Heart right ventricle (tissue), 16 donors: ENCODE measurements at places on chromosomes 11 and 22.

DNA sequence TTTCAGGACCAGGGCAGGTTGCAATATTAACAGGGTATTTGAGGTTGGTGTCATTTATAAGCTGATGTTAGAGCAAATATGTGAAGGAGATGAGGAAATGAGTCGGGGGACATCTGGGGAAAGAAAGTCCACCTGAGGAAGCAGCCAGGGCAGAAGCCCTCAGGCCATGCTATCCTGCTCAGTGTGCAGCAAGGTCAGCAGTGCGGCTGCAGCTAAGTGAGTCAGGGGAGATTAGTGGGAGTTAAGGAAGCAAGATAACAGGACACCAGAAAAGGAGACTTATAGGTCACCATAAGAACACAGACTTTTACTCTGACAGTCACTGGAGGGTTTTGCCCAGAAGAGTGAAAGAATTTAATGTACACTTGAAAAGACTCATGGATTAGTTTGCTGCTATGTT lies 468.9 kb downstream of the NTM start:
- H3K4me3 ChIP-seq: no peak overlapping the region
- H3K27me3 ChIP-seq: peaks cover 4% of the 10 kb centered on the region
- no peak overlapping the region for H3K27ac ChIP-seq
- DNase-seq: no peak
- H3K4me1 ChIP-seq: no peaks in the 10 kb centered on the region

- H3K4me1 ChIP-seq: peaks cover 17% of the 10 kb centered on the region
- H3K27ac ChIP-seq: peak overlapping the region; percentile 94
- no peak overlapping the region for H3K4me3 ChIP-seq
Observed at GRCh38 chr11:1557904-1558774, 13.9 kb downstream of the DUSP8 start.

GRCh38 chr22:21068681-21069276 lies 23.0 kb downstream of the LRRC74B start:
- no peak overlapping the region for H3K27ac ChIP-seq
- H3K36me3 ChIP-seq: no peaks in the 10 kb centered on the region
- no peaks in the 10 kb centered on the region for H3K27me3 ChIP-seq
- DNase-seq: no peak

GRCh38 chr11:20046416-20046815 lies 113.9 kb downstream of the DBX1 start:
- peaks cover 44% of the 10 kb centered on the region for H3K36me3 ChIP-seq

DNA sequence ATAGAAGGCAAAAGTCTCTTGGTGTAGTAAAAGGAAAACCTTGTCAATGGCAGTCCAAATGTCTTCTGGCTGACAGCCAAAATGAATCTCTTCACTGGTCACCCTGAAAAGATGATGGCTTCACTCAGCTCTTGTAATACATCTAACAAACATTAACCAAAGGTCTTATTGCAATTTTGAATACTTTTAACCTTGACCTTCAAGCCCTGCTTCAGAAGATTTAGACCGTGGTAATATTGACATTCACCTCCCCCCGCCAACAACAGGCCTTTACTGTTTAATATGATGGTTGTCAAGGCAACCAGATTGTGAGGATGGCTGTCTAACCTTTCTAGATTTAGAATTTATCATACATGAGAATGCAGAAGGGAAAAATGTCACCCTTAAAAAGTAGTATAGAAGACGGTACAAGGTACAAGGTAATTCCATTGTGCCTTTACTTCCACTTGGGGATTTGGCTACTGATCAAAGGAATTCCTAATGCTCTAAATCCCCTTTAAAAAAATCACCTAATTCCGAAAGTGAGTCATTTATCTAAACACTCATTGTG lies 342.3 kb downstream of the LARGE1 start:
- no peak overlapping the region for H3K4me3 ChIP-seq
- no peaks in the 10 kb centered on the region for H3K36me3 ChIP-seq
- H3K27me3 ChIP-seq: no peaks in the 10 kb centered on the region

GRCh38 chr11:120125024-120125423 lies 12.9 kb downstream of the TRIM29 start:
- DNase-seq: no peak
- H3K27me3 ChIP-seq: peaks cover 3% of the 10 kb centered on the region
- H3K27ac ChIP-seq: no peak overlapping the region
- H3K4me1 ChIP-seq: no peaks in the 10 kb centered on the region
- no peak overlapping the region for H3K4me3 ChIP-seq

- H3K27ac ChIP-seq: no peak overlapping the region
- no peaks in the 10 kb centered on the region for H3K36me3 ChIP-seq
- no peak overlapping the region for H3K4me3 ChIP-seq
Observed at GRCh38 chr22:42018224-42018623, 19.6 kb downstream of the WBP2NL start.

DNA sequence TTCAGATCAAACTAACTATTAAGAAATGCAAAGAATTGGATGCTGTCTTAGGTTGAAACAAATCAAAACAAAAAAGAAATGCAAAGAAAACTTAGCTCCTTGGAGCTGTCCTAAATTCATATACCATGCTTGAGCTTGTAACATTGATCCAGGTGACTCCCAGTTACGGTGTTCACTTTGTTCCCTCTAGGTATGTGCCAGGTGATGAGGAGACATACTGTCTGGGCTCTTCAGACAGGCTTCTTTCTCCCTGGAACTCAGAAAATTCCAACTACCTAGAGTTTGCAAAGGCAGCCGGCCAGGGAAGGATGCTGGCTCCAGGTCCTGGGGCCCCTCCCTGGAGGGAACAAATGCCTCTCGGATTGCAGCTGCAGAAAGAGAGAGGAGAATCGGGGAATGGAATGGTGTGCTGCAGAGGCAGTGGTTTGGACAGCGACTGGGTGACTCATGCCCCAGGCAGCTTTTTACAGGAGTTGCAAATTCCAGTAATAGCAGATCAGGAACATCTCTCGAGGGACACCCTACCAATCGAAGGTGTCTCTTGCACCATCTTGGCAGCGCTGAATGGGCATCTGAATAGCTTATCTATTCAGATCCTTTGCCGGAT lies 12.3 kb upstream of the ASPHD2 start:
- no peaks in the 10 kb centered on the region for H3K36me3 ChIP-seq
- no peak overlapping the region for H3K4me3 ChIP-seq
- H3K27ac ChIP-seq: no peak overlapping the region
- H3K27me3 ChIP-seq: peaks cover 49% of the 10 kb centered on the region
